ENCODE measurements at places on chromosomes 13 and 19.

DNA sequence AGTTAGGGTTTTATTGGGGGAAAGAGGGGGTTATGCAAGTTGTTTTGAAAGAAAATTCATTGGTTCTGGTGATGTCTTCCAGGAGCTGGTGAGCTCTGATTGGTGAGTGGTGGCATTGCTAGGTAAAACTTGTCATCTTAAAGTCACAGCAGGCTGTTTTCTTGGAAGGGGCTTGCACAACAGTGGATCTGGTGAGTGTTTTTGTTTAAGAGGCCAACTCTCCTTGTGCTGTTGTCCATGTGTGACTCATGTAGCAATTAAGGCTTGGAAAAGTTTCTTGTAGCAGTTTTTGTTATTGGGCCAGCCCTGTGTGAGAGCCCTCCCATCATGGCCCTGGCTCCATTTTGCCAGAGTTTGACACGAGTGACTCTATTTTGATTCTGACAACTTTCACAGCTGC lies 109.4 kb downstream of the RFC3 start:
- no peak for DNase-seq

GRCh38 chr19:33402421-33403220 lies 29.1 kb downstream of the CEBPG start:
- no peak for DNase-seq

DNA sequence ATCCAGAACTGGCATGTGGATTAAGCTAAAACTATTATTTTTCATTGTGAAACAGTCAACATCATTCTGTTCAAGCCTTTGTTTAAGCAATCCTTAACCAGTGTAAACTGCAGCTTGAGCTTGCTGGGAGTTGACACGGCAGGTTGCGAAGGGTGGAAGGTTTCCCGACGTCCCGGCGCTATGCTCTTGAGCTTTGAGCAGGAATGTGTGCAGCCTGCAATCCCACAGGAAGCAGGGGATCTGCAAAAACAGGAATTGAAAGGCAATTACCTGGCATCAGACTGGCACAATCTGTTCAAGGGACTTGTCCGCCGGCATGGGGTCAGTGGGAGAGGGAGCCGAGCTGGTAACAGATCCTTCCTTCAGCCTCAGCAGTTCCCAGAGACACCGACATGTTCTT lies 586.7 kb upstream of the SGCG start:
- DNase-seq = no peak

GRCh38 chr19:3987619-3988371 lies 2.5 kb upstream of the EEF2 start:
- DNase-seq = peak; percentile 88

DNA sequence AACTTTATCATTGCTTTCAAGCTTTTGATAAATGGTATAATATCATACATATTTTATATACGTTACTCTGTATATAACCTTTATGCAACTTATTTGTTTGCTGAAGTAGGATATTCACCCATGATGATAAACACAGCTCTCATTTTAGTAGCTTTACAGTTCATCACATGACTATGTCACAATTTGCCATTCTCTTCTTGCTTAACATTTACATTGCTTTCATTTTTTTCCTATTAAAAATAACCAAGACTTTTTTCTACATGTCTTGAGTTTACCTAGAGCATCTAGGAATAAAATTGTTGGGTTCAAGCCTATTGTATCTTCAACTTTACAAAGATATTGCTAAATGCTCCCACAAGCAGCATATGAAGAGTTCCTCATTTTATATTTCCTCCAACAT lies 54.0 kb downstream of the KCNRG start:
- DNase-seq = no peak

GRCh38 chr19:46737298-46737654 lies 8.6 kb upstream of the FKRP start:
- no peak for DNase-seq
